ENCODE measurements at places on chromosomes 1 and 21.
A peak's percentile ranks its signal among the peaks of the same experiment; 100 is the strongest.

DNA sequence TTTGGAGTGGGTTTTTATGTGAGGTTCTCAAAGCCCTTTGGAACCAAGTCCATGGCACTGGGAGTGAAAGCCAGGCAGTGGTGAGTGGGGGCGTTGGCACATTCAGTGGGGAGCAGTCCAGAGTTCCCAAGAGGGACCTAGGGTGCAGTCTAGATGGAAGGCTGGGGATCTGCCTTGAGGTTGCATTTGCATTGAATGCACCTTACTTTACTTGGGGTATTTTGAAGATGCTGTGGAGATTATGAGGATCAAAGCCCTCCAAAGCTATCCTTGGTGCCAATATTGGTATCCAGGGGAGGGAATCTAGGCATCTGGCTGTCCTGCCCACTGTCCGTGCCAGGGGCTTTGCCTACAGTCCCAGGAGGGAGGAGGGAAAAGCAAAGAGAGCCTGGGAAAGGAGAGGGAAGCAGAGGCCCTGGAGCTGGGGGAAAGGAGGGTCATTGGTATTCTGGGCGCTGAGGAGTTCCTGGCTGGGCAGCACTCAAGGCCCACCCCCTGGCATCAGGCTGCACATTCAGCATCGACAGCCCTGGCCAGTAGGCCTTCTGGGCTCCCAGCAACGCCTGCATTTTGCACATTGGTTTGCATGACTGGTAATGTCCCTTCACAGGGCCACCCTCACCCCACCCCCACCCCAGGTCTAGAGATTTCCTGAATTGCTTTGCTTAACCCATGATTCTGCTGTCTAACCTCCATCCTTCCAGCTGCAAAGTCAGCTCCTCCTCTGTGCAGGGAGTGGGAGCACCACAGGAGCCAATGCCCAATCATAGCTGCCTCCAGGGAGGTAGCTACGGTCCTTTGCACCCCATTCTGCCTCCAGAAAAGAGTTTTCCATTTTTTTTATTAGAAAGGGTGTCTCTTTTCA lies 843 bp upstream of the BCAN start:
- DNase-seq: no peak

GRCh38 chr1:29581256-29581655 lies 344.9 kb downstream of the PTPRU start:
- no peak for DNase-seq

- no peak for DNase-seq
These were observed 1069.4 kb upstream of the ADGRL2 start for GRCh38 chr1:80731241-80731894.

DNA sequence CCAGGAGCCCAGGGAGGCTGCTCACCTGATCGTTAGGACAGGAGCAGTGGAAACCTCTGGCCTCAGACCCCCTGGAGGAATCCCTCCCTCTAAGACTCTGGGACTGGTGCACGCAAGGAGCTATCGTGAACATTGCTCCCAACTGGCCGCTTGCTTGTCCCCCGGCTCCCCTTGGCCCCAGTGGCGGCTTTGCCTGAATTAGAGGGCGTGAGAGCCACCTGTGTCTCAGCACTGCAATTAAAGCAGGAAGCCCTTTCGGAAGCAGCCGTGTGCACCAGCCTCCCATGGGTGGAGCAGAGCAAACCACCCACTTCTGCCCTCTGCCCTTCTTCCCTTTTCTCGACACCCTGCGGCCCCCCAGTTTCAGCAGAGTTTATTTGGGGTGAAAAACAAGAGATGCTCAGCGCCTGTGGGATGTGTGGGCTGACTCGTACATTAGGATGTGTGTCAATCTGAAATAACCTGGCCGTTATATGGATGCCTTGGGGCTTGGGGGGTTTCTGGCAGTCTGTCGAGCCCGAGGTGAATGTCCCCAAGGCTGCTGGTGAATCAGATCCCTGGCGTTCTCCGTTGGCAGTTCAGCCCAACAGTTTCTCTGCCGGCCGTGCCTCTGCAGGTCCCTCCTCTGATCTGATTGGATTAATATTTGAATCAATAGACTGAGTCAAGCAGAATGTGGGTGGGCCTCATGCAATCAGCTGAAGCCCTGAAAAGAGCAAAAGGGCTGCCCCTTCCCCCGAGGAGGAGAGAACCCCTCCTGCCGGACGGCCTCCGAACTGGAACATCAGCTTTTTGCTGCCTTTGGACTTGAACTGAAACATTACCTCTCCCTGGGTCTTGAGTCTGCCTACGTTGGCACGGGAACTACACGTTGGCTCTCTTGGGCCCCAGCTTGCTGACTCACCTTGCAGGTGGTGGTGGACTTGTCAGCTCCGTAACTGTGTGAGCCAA lies 7.3 kb upstream of the UMODL1 start:
- DNase-seq: peak; percentile 65

DNA sequence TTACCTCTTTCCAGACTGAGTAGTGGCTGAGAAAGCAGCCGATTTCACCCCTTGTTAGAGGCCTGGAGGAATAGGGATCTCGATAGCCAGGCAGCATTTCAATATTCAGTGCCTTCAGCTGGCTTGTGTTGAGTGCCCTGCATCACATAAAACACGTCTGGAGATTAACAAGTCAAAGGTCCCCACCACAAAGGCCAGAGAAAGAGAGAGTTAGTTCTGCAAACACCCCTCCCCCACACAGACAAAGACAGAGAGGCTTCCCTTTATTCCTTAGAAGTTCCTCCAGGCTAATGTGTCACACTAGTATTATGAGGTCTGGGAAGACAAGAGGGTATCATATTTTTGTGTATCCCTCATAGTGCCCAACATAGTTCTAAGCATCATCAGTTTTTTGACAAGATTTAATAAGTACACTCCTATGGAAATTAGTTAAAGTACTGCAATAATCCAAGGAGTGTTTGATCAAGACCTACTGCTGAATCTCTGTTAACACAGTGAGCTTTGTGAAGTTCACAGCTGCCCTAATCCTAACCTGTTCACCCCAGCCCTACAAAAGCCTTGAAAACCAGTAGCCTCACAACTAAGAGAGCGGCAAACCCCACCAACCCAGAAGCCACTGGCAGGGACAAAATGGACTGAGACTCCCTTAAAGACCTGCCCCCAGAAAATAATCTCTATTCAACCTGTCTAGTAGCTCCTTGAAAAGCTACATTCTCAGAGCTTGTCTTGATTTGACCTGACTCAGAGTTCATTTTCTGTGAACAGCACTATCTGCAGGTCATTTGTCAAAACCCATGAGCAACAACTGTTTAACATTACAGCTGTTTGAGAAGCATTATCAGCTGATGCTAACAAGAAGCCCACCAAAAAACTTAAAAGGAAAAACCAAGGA lies 91.9 kb downstream of the COLGALT2 start:
- no peak for DNase-seq

DNA sequence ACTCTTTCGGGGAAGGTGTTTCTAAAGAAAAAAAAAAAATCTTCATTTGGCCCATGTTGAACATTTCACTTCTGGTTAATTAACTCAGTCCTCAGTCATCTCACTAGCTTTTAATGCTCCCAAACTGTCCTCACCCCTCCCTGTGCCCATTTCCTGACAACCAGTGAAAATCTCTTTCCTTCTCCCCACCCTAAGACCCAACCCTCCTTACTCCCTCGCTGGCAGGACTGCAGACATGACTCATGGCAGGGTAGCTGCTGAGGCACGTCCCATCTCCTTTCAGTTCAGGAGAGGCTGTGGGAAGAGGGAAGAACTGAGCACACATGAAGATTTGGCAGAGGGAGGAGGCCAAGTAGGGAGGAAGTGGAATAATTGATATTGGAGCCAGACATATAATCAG lies 12.6 kb downstream of the PKP1 start:
- DNase-seq: no peak

DNA sequence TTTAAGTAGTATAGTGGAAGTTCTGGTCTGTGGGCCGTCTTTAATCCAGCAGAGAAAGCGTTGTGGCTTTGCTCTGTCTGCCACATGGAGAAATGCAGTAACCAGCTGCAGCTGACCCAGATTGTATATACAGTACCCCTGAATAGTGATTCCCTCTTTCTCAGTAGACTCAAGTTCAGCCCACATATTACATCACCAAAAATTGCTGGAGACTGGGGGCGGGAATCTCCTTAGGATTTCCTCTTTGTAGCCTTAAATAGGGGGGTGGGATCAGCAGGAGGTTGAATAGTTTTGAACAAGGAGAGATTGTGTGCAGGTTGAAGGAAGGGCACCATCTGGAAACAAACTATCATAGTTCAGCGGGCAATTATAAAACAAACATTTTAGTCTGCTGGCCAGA lies at the start of gene ANGPTL1:
ANGPTL1 (minus strand) TSS at position 134 of the 400 bp plus-strand sequence. CDS start 5,301 bp downstream, outside the sequence.
- DNase-seq: no peak

DNA sequence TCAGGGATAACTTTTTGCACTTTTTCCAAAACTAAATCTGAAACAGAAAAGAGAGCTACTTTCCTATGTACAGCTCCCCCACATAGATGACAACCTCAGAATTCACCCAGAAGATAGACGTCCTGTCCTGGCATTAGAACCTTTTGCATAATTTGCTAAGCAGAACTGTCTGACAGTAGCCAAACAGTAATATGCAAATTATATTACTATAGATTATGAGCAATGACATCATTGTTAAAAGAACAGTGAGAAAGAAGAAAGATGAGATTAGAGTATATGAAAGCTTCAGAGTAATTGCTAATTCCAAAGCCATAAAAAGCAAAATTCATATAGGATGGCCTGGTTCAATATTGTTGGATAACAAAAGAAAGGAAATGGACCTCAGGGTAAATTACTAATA lies 43.7 kb downstream of the SLC44A5 start:
- DNase-seq: no peak

DNA sequence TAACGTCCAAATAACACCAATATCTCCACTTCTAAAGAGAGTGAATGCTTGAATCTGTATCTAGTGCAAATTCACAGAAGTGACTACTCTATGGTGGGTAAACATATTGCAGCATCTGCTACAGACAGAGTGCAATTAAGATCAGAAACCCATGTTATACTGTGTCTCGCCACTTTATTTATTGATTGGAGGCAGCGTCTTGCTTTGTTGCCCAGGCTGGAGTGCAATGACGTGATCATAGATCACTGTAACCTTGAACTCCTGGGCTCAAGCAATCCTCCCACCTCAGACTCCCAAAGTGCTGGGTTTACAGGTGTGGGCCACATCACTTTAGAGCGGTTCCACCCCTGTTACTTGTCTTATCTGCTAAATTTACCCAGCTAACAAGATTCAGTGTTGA lies 57.0 kb downstream of the HLCS start:
- no peak for DNase-seq

GRCh38 chr21:31335957-31336738 lies 7.9 kb downstream of the TIAM1 start:
- no peak for DNase-seq

DNA sequence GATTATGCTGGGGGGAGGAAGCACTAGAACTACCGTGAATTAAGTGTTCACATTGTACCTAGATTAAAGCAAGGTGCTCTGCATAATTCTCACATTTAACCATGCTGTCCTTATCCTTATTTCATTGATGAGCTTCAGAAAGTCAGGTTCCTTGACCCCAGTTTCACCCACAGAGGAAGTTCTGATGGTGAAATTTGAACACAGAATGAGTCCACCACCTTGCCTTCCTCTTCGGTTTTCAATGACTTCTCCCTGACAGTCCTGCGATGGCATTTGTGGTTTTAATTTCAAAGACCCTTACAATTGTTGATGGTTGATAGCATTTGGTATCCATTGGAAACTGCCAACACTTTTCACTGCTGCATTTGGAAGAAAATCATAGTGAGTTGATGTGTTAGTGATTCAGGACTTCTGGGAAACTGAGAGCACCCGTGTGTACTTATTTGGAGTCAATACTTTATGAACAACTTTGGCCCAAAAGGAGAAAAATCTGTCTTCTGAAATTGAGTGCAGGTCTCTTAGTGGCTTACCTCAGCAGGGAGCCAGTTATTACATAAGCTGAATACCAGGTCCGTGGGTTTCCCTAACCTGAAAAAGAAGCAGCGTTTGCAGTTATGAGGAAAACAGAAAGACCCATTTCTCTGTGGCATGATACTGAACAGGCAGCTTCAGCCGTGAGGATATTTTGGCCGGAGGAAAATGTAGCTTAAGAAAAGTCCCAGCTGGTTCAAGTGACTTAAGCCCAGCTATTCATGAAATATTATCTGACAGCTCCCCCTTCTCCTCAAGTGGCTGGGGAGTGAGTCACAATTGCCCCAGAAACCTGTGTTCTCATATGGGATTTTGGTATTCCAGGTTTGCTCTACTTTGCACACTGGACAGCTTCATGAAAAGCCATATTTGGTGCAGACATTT lies 47.5 kb downstream of the ROR1 start:
- DNase-seq: no peak

- peak; percentile 70 for DNase-seq
These were observed 323.1 kb upstream of the FAM78B start for GRCh38 chr1:166489670-166490436.

- DNase-seq: no peak
These were observed 120.6 kb downstream of the SLC45A1 start for GRCh38 chr1:8438489-8438888.

DNA sequence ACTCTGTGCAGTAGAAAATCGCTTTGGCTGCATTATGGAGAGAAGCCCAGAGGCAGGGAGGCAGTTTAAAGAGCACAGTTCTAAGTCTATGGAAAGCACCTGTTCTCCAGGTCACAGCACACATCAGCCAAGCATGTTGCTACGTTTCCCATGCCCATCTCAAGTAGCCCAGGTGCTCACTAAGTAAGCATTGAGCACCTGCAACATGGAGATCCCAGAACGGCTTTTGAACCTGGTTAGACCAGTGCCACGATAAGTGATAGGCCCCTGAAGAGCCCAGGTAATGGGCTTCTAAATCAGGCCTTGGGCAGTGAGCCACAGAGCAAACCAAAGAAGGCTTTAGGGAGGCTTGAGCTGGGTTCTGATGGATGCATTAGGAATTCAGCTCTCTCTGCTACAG lies 186.2 kb downstream of the C1orf94 start:
- DNase-seq: no peak

DNA sequence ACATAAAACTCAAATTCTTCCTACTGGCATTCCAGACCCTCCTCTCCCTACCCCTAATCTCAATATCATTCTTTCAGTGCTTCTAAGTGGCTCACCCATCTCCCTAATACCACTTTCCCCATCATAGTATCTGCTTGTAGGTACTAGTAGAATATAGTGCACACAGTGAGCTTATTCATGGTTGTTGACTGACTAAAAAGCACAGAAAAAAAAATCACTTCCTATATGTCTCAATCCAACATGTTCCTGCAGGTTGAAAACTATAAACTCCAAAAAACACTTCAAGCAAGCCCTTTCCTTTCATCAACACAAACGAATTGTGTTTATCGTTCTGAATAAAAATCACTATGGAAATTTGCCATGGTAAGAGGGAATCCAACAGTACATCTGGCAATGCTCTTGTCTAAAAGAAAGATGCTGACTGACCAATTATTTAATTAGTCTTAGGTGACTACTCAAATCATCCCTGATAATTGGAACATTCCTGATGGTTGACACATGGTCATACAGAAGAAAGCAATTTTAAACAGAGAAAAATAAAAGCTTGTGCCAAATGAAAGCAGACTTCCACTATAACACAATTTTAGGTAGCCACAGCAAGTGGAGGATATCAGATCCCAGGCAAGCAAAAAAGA lies 87.1 kb downstream of the NDUFS5 start:
- DNase-seq: no peak

Data from CD4-positive, alpha-beta memory T cell (primary cell).